ENCODE measurements at places on chromosomes 3 and 15. TPM values are rescaled to one million over a fixed set of nuclear protein-coding genes. Genes with fewer than 3 reads are reported as not detected.

- H3K4me1 ChIP-seq: peaks cover 11% of the 10 kb centered on the region
- peak; percentile 29 for DNase-seq
- no peaks in the 10 kb centered on the region for H3K36me3 ChIP-seq
- no peaks in the 10 kb centered on the region for H3K27me3 ChIP-seq
Observed at GRCh38 chr15:50876989-50877360, 31.5 kb upstream of the AP4E1 start.

DNA sequence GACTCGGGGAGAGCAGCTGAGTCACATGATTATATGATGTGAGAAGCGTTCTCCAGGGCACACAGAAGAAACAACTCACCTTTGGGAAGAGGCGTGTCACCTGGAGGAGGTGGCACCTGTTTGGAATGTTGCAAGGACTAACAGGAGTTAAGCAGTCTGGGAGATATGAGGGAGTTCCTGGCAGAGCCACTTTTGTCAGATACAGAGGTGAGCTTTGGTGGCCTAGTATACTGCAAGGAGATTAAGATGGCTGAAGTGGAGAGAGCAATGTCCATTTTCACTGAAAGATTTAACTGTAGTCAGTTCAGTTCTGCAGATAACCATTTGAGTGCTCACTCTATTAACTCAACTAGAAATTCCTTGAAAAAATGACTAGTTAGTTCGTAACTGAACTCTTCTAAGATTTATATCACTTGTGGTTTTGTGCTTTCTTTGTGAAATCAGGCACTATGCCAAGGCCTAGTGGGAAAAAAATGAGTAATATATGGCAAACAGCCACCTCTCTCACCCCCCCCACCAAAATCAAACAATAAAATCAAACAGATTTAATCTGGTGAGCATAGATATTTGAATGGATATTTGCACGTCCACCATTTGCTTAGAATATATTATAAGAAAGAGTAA lies 61.3 kb downstream of the CRYBG3 start:
- no peak overlapping the region for H3K4me3 ChIP-seq
- peaks cover 4% of the 10 kb centered on the region for H3K4me1 ChIP-seq
- H3K27ac ChIP-seq: no peak overlapping the region
- DNase-seq: no peak
- no peaks in the 10 kb centered on the region for H3K27me3 ChIP-seq

DNA sequence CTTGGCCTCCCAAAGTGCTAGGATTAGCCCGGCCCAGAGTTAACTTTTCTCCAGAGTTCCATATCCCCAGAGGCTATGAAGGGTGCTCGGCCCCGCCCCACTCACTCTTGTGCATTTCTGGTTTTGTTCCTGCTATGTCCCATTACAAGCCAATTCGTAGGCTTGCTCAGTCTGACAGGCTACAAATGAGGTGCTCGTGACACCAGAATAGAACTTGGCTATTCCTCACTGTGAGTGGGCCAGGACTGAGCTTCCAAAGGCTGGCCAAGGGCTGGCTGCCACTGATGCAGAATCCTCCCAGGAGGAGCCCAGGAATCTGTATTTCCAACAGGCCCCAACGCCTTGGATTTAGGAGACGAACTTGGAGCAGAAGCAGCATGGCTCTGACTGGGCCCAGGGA lies 282.7 kb upstream of the C2CD4B start:
- peak; percentile 58 for DNase-seq
- no peaks in the 10 kb centered on the region for H3K27me3 ChIP-seq
- no peak overlapping the region for H3K27ac ChIP-seq
- H3K36me3 ChIP-seq: no peaks in the 10 kb centered on the region
- peaks cover 28% of the 10 kb centered on the region for H3K4me1 ChIP-seq

DNA sequence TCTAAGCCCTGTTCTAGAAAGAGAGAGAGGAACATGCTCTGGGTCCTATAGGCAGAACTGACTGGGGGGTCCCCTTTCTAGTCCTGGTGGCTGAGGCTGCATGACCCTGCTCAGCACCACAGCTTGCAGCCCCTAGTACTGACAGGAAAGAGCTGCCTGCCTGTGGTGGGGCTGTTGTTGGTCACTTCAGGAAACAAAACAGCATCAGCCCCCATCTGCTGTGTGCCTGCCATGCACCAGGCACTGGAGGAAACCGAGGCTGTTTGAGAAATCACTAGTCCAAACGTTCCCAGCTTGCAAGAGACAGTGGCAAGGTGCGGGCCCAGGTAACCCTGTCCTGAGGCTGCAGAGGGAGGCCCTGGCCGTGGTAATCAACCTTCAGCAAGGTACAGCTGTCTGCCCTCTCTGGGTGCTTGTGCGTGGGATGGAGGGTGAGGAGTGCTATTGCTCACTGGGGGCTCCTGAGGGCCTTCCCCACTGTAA lies 90.6 kb downstream of the IQSEC1 start:
- DNase-seq: no peak
- no peaks in the 10 kb centered on the region for H3K36me3 ChIP-seq
- no peak overlapping the region for H3K27ac ChIP-seq
- H3K4me1 ChIP-seq: peaks cover 30% of the 10 kb centered on the region

GRCh38 chr3:153356908-153357307 lies 194.9 kb downstream of the RAP2B start:
- H3K4me3 ChIP-seq: no peak overlapping the region
- H3K36me3 ChIP-seq: no peaks in the 10 kb centered on the region
- no peaks in the 10 kb centered on the region for H3K4me1 ChIP-seq
- H3K27me3 ChIP-seq: no peaks in the 10 kb centered on the region
- H3K27ac ChIP-seq: no peak overlapping the region
- no peak for DNase-seq

DNA sequence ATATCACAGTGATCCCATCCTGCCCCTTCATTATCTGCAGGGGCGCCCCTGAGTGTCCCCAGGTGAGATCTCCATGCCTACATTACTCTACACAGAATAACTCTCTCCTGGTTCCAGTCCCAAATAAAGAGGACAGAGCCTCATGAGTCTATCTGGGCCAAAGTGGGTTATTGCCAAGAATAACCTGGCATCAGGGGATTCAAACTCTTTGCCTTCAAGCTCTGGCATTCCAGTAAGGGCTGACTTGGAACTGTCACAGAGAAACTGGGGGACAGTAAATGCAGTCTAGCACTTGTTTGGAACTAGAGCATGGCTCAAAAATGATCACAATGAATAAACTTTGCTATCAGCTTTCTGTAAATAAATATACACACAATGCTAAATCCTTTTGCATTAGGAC lies 30.3 kb downstream of the GJD2 start:
- H3K27ac ChIP-seq: peak overlapping the region; percentile 48
- H3K4me1 ChIP-seq: peaks cover 54% of the 10 kb centered on the region
- no peaks in the 10 kb centered on the region for H3K36me3 ChIP-seq
- H3K27me3 ChIP-seq: no peaks in the 10 kb centered on the region
- H3K4me3 ChIP-seq: no peak overlapping the region
- no peak for DNase-seq

- no peaks in the 10 kb centered on the region for H3K27me3 ChIP-seq
- H3K4me3 ChIP-seq: no peak overlapping the region
- H3K36me3 ChIP-seq: no peaks in the 10 kb centered on the region
Observed at GRCh38 chr15:37136666-37137065, 36.3 kb upstream of the MEIS2 start.

DNA sequence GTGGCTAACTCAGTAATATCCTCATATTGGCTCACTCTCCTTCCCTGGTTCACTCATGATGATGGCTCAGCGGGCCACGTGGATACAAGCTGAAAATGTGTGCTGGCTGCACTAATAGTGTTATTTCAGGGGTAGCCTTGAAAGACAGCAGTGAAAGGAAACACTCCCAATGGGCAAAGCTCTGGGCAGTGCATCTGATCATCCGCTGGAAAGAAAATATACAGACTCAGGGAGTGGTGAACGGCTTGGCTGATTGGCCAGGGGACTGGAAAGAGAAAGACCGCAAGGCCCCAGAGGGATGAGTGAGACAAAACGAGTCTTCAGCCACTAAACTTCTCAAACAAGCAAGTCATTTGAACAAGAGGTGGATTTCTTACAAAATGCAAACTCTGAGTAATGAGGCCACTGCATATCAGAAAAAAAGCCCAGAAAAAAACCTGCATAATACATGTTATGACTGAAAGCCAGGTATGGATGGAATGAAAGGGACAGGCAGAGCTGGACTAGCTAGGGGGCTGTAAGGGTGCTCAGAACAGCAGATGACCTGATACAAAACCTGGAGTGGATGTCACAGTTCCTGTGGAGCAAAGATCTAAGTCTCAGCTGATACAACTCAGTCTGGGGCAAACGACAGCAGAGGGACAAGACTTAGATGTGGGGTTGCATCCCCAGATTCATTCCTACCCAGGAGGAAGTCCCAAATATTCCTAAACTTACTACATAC lies 33.3 kb downstream of the CMTM6 start:
- no peak overlapping the region for H3K4me3 ChIP-seq
- no peaks in the 10 kb centered on the region for H3K36me3 ChIP-seq
- DNase-seq: no peak
- H3K27me3 ChIP-seq: no peaks in the 10 kb centered on the region
- no peaks in the 10 kb centered on the region for H3K4me1 ChIP-seq

DNA sequence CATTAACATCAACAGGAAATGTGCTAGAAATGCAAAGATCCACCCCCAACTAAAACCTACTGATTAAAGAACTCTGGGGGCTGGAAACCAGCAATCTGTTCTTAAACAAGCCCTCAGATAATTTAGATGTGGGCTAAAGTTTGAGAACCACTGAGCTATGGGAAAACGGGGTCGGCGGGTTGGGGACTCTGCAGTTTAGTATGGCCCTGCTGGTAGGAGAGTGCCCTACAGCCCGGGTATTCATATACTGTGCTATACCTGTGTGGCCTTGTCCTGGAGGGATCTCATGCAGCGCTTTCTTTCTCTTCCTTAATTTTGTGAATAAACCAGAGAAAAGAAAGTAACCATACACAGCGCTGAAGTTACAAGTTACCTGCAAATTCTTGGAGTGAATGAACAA lies 189.7 kb upstream of the GBE1 start:
- H3K36me3 ChIP-seq: no peaks in the 10 kb centered on the region
- no peak overlapping the region for H3K27ac ChIP-seq
- no peaks in the 10 kb centered on the region for H3K27me3 ChIP-seq
- no peaks in the 10 kb centered on the region for H3K4me1 ChIP-seq
- no peak for DNase-seq

GRCh38 chr15:80944818-80945217 lies 44.8 kb downstream of the MESD start:
- peaks cover 3% of the 10 kb centered on the region for H3K36me3 ChIP-seq
- H3K27ac ChIP-seq: no peak overlapping the region
- no peaks in the 10 kb centered on the region for H3K27me3 ChIP-seq
- no peaks in the 10 kb centered on the region for H3K4me1 ChIP-seq

The NR1I2 gene
- total RNA-seq: not detected

The CGNL1 gene
- total RNA-seq: 2.2 TPM

The SLC9C1 gene
- 0.17 TPM for total RNA-seq

The ANKRD34C gene
- not detected for total RNA-seq

The KCNH8 gene
- 0.11 TPM for total RNA-seq

Measured in psoas muscle (tissue), 8 donors.